ENCODE measurements at places on chromosomes 4 and X. TPM values are rescaled to one million over a fixed set of nuclear protein-coding genes. Genes with fewer than 3 reads are reported as not detected.

Gene PFKFB1
- 0.75 TPM for total RNA-seq

Gene BEX1
- total RNA-seq = 0.59 TPM

Gene TLL1
- not detected for total RNA-seq

Gene FOXP3
- total RNA-seq = 0.09 TPM

Gene GNRHR
- not detected for total RNA-seq

Gene DGKK
- total RNA-seq = 11.4 TPM

Gene PRDM5
- total RNA-seq = not detected

GRCh38 chr4:85953651-85954018, 406.2 kb downstream of the MAPK10 start:
- DNase-seq = no peak
- H3K4me3 ChIP-seq = no peak overlapping the region
- H3K4me1 ChIP-seq = no peaks in the 10 kb centered on the region
- no peak overlapping the region for H3K27ac ChIP-seq

DNA sequence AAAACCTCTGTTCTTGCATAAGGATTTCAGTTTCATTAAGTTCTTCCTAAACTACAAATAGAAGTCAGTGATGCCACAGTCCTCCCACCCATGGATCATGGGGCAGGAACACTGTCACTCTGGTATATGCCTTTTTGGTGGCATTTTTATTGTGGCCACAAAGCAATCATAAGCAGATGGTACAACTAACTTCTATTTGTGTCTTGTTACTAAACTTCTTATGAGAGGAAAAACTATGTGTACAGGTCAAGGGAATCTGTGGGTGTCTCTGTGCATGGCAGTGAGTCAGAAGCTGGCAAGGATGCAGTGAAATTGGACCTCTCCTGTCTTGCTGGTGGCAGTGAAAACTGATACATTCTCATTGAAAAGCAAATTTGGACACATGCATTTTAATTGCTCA, 245.0 kb upstream of the GPC4 start:
- H3K36me3 ChIP-seq = no peaks in the 10 kb centered on the region
- no peaks in the 10 kb centered on the region for H3K4me1 ChIP-seq
- no peaks in the 10 kb centered on the region for H3K27me3 ChIP-seq
- no peak overlapping the region for H3K4me3 ChIP-seq
- H3K27ac ChIP-seq = no peak overlapping the region

GRCh38 chr4:127623797-127624083, 9.0 kb upstream of the INTU start:
- H3K27me3 ChIP-seq = peaks cover 29% of the 10 kb centered on the region
- no peak overlapping the region for H3K27ac ChIP-seq
- H3K4me1 ChIP-seq = peaks cover 5% of the 10 kb centered on the region
- no peak overlapping the region for H3K4me3 ChIP-seq
- no peak for DNase-seq

DNA sequence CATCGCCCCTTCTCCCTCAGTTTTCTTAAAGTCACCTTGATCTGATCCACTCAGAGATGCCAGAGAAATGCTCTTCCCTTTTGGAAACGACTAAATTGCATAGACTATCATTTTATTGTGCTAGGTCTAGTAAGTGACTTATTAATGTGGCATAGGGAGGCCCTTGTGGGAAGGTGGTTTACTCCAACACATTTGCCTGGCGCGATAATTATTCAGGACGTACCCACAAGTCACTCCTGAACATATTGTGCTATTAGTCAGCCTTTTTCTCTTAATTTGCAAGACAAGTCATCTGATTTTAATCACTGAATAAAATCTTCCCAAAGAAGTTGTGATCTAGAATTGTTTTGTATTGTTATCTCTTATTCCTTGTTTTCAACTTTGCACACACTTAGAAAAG, 7.6 kb downstream of the ENPEP start:
- no peak overlapping the region for H3K4me3 ChIP-seq
- peaks cover 2% of the 10 kb centered on the region for H3K27me3 ChIP-seq
- H3K36me3 ChIP-seq = no peaks in the 10 kb centered on the region
- no peaks in the 10 kb centered on the region for H3K4me1 ChIP-seq

Data from natural killer cell (primary cell).